ENCODE measurements at places on chromosomes 12 and 14.
A peak's percentile ranks its signal among the peaks of the same experiment; 100 is the strongest.

DNA sequence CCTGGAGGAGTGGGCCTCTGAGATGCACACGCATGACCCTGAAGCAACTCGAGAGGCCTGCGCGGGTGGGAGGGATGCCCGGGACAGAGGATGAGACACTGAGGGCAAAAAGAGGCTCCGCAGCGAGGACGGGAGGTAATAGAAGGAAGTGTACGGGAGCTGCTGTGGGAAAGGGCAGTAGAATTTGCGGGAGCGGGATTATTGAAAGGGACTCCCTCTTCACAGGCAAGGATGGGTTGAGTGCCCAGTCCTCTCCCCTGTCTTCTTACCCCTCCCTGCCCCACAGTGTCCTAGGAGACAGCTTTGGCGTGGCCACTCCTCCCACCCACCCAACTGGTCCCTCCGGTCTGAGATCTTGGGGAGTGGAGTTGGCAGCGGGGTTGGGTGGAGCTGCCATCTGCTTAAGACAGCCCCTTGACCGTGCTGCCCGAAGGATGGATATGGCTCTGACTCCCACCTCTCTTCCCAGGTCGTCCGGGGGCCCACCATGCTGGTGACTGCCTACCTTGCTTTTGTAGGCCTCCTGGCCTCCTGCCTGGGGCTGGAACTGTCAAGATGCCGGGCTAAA is 15.7 kb upstream of the ESPL1 start:
- DNase-seq, result no peak

DNA sequence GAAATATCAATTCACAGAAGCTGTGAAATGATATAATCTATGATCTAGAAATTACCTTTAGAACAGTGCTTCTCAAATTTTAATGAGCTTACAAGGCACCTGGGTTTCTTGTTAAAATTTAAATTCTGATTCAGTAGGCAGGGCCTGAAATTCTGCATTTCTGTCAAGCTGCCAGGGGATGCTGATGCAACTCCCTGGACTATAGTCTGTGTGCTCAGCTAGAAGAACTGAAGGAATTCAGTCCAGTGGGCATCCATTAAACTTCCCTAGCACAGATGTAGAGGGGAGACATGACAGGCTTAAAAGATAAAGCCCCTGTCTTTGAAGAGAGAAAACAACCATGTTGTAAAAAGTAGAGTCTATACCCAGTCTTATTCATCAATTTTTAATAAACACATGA is 441.8 kb downstream of the TMTC2 start:
- DNase-seq, result no peak

DNA sequence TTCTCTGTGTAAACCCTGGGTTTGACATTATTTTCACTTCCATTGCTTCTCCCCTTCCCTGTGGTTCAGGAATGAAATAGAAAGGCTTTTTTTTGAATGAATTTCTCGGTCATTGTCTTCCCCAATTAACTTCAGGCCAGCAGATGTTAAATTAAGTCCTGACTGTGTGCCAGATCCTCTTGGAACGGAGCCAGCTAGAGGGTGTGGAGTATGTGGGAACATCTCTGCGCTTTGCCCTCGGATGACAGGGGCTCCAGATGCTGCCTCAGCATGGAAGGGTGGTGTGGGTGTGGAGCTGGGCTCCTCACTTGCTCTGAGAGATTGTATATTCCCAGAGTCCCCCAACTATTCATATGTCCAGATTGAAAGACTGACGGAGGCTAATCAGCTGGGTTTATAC is 13.1 kb downstream of the KRT85 start:
- DNase-seq, result peak; percentile 84

DNA sequence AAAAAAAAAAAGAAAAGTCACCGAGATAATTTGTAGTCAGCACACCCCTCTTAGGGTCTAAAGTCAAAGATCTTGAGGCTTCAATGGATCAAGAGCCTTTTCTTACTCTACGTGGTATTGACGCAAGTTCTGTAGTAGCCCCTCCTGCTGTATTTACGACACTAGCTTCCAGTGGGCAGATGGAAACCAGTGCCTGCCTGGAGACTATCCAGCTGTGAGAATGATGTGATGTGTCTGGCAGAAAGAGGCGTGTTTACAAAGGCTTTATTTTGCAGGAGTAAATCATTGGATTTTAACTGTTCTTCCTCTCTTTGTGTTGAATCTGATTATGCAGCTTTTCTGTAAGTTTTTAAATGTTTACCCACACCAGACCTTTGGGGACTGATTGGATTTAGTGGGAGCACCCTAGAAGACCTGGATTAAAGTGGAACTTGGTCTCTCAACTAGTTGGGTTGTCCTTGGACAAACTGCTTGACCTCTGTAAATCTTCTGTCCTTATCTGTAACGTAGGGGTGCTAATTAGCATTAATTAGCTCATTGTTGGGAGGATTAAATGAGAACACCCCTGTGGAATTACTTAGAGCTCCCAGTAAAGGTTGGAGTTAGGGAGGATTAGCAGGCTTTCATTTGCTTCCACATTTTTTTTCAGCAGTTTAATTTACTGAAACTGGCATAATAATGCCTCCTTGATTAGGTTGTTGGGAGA is 72.4 kb downstream of the RASSF3 start:
- peak; percentile 63 for DNase-seq

GRCh38 chr12:100555722-100556121 is 17.8 kb upstream of the GAS2L3 start:
- no peak for DNase-seq

- no peak for DNase-seq
Measured at GRCh38 chr14:96265383-96266095, 9.5 kb downstream of the BDKRB1 start.

DNA sequence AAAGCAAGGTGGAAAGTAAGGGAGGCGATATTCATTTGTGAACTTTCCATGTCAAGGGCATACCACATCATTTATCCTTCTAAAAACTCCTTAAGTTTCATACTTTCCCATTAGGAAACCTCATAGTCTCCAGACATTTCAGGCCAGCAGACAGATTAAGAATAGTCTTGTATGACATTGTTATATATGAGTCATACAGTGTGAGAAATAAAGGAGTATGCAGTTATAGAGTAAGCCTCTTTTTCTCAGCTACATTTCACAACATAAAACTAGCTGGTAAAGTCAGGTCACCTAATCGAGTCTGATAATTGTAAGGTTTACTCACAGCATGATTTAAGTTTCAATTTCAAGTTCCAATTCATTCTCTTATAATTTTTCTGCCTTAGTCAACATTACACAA is 164.3 kb downstream of the GRIP1 start:
- DNase-seq, result no peak

DNA sequence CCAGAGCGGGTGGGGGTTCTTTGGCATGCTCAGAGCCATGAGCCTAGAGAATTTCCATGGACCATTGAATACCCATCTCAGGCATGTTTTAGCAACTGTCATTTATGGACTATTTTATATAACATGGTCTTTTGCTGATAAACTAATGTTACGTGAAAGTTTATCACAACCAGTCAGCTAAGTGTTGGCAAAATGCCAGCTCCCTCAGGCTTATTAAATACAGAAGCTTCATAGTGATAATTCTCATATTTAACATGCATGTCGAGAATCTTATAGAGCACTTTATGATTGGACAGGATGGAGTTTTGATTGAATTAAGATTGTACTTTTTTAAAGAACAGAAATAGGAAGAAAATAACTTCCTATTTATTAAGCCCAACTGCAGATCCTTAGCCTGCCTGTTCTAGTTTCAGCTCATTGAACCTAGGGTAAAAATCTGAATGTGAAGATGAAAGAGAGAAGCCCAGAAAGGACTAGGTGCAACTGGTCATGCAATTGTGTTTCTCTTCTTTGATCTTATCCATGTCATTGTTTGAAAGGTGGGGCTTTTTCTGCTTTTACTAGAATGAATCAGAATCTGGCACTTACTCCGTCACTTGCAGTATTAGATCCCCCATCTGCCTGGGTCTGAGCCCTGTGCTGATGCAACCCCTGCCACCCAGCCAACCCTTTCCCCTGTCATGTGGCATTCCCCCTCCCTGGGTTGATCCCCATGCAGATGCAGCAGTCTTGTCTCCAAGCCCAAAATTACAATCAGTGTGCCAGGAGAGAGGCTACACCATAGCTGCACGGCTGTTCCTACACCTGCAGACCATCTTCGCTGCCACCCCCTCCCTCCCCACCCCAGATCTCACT is 134.6 kb upstream of the EVL start:
- peak; percentile 57 for DNase-seq

DNA sequence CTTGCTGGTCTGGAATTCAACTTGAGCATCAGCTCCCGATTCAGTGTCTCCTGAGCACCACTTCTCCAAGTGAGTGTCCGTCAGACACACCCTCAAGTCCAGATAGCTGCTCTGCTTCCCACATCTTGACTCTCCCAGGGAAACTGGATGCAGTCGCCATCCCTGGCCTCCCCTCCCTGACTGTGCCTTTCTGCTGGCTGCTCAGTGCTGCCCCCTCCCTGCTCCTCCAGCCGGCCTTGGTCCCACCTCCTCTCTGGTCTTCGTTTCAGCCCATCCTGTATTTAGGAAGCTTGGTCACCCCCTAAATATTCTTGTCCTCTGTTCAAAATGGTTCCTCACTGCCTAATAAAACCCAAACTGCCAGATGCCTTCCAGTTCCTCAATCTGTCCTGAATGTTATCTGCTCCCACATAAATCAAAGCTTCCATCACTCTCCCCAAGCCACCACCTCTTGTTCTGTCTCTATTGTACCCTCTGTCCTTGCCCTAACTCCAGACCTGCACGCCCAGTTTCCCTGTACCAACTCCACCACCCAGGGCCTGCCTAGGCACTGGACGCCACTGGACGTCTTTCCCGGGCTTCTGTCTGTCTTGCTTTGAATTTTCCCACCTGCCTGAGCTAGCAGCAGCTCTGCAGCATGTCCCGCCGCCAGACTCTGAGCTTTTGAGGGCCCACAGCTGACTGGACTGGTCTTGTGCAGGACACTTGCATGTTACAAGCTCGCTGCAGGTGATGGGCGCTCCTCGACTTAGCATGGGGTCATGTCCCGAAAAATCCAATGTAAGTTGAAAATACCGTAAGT is 33.8 kb downstream of the CCDC92 start:
- no peak for DNase-seq

- peak; percentile 31 for DNase-seq
Measured at GRCh38 chr12:7092229-7092985, at the start of gene C1R. TSS of gene C1R (minus strand) at chr12:7092445. CDS start at chr12:7092388, 57 bp downstream.

- no peak for DNase-seq
Measured at GRCh38 chr12:38132139-38132538, 184.4 kb upstream of the ALG10B start.

- DNase-seq, result no peak
Measured at GRCh38 chr14:37262649-37263048, 64.9 kb downstream of the MIPOL1 start.

- no peak for DNase-seq
Measured at GRCh38 chr12:123387508-123388176, 3.7 kb downstream of the KMT5A start.

DNA sequence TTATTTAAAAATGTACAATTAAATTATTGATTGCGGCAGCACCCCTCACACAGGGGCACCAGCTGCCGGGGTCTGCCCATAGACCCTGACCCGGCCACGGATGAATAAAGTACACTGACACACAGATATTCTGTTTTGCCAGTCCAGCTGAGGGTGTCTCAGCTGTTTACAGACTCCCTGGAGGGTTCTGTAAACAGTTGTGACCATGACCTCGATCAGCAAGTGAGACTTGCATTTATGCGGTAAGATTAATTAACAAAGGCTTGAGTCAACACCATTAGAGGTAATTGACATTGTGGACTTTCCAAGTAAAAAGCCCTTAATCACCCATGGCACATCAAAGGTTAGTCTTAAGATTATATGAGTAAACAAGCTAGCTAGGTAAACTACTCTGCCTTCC is 94.3 kb downstream of the FUT8 start:
- no peak for DNase-seq

GRCh38 chr12:90355711-90356355 is 599.1 kb downstream of the CCER1 start:
- DNase-seq, result no peak

- DNase-seq, result no peak
Measured at GRCh38 chr12:31316891-31317290, 9.1 kb downstream of the SINHCAF start.

DNA sequence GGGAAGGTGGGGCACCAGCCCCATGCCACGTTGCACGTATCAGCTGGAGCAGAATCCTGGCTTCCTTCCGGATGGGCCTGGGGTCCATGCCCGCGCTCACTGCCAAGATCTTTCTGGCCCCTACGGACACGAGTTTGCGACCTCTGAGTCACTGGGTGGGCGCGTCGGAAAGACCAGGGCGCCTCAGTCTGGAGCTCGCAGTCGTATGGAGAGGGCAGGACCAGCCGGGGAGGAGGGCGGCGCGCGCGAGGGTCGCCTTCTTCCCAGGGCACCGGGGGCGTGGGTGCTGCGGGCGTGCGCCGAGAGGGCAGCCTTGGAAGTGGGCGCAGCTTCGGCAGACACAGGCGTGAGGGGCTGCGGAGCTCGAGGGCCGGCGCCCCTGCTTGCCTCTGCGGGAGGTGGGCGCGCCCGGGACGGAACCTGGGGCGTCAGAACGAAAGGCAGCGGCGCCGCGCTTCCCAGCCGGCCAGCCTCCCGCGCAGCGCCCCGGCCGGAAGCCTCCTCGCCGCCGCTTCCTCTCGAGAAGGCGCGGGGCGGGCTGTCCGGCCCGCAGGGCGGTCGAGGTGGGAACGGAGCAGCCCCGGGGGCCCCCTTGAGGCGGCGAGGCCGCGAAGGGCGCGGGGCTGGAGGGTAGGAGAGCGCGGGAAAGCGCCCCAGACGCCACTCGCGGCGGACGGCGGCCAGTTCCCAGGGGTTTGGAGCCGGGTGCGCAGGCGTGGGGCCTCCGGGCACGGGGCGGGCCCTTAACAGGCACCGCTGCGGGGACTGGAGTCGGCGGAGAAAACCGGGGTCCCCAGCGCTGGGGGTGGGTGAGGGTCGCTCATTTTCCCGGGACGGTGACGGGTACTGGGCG is at the start of gene ARL6IP4:
ARL6IP4 (plus strand) TSS at position 499 of the 853 bp plus-strand sequence. CDS start 459 bp downstream, outside the sequence.
- DNase-seq, result no peak

- peak; percentile 6 for DNase-seq
Measured at GRCh38 chr12:131860472-131861260, 32.5 kb downstream of the MMP17 start.

GRCh38 chr14:37590428-37591139 is 4.5 kb downstream of the FOXA1 start:
- no peak for DNase-seq

DNA sequence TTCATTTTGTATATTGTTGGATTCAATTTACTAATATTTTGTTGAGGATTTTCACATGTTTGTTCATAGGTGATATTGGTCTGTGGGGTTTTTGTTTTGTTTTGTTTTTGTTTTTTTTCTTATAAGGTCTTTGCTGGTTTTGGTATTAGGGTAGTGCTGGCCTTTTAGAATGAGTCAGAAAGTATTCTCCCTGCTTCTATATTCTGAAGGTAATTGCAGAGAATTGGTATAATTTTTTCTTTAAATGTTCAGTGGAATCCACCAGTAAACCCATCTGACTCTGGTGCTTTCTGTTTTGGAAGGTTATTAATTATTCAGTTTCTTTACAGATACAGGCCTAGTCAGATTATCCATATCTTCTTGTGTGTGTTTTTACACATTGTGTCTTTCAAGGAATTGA is 8.9 kb downstream of the TOGARAM1 start:
- no peak for DNase-seq
